Esophagus squamous epithelium (tissue), 5 donors: ENCODE measurements at places on chromosomes 5 and 9.

- no peak for DNase-seq
Measured at GRCh38 chr5:90264689-90265544, 144.6 kb downstream of the CETN3 start.

DNA sequence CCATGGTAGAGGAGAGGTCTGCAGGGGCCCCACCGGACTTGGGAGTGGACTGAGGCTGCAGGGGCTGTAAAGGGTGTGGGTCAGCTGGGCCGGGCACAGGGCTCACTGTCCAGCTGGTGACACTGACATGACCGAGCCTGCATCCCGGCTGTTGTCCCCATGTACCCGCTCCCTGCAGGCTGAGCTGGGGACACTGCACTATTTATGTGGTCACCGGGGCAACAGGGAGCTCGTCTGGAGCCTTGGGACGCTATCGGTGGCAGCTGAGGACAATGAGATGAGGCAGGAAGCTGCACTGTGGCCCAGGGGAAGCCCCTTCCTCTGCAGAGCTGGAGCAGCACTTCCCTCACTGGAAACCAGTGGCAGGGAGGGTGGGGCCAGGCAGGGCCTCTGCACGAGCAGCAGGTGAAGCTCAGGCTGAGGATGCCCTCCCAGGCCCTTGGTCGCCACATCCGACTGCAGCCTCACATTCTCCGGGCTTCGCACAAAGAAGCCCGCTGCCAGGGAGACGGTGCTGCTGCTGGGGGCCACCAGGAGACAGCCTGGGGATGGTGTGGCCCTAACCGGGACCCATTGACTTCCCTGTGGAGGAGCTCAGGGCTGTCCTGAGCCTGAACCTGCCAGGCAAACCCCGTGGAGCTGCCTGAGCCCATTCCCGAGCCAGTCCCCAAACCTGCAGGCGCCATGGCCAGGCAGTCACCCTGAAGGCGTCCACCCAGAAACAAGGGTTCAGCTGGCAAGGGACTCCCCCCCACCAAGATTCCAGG, 26.4 kb downstream of the ZDHHC11B start:
- no peak for DNase-seq

- DNase-seq = no peak
Measured at GRCh38 chr5:40995801-40996586, 75.1 kb downstream of the MROH2B start.

DNA sequence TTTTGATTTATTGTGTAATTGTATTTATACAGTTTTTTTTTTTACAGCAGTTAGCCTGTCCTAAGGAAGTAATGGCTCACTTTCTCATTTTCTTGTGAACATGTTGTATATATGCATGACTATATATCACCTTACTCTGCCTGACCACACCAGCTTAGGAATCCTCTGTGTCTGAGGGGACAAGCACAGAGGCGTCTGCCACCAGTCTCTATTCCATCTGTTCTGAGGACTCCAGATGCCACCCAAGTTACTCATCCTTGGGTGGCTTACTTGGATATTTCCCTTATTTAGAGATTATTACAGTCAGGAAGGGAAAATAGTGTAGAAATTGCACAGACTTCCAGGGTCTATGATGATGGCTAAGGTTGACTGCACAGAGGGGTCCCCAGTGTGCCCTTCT, 256.3 kb upstream of the C9orf72 start:
- DNase-seq = no peak

GRCh38 chr9:136329211-136329627, 1.9 kb downstream of the GPSM1 start:
- no peak for DNase-seq

- DNase-seq = no peak
Measured at GRCh38 chr9:81234924-81235610, 454.3 kb downstream of the TLE1 start.

- DNase-seq = no peak
Measured at GRCh38 chr5:171633776-171634470, 151.7 kb upstream of the SMIM23 start.

- no peak for DNase-seq
Measured at GRCh38 chr5:19986031-19986619, 1.9 kb downstream of the CDH18 start.

GRCh38 chr9:111949919-111950318, 53.3 kb downstream of the UGCG start:
- no peak for DNase-seq

DNA sequence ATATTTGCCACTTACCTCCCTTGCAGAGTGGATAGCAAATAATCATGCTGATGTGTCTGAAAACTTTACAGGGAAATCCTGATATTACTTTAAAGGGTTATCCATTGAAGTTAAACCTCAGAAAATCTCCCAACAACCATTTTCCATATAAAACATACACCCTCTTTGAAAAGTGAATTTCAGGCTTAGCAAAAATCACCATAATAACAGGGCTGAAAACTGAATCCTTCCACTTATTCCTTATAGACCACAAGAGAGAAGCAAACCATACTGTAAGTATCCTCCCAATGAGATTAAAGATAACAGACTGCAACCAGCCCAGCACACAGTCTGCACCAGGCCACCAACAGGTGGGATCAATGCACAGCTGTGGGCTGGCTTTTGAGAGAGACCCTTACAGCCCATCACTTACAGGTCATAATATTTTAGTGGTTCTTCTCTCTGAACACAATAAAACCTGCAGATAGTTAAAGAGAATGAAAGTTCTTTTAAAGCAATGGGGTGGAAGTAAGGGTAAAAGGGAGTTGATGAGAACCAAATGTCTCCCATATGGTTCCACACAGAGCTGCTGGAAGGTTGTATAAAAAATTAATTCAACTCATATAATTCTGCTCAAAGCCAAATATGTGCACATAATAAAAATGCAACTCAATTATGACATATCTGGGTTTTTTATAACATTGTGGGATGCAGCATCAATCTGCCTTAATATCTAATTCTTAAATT, 376.2 kb upstream of the GRAMD2B start:
- no peak for DNase-seq

- no peak for DNase-seq
Measured at GRCh38 chr5:126433701-126434100, 10.5 kb downstream of the GRAMD2B start.

GRCh38 chr9:110933350-110934001, 104.8 kb downstream of the LPAR1 start:
- DNase-seq = no peak

DNA sequence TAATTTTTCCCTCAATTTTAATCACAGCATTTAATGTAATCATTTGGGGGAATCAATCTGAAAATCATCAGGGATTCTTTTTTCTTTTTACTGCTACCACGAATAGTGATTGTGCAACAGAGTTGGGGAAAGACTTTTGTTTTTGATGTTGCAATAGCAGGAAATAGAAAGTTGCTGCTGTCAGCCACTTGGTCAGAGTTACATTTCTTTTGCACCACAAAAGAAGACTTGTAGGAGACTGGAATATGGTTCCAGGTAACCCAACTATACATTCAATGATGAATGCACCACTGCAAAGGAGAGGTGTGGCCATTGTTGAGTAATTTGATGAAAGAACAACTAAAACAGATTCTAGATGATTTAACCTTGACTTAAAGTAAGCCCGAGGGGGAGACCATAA, 46.3 kb upstream of the PALM2AKAP2 start:
- DNase-seq = no peak

- no peak for DNase-seq
Measured at GRCh38 chr5:10662661-10663488, 98.2 kb downstream of the DAP start.

DNA sequence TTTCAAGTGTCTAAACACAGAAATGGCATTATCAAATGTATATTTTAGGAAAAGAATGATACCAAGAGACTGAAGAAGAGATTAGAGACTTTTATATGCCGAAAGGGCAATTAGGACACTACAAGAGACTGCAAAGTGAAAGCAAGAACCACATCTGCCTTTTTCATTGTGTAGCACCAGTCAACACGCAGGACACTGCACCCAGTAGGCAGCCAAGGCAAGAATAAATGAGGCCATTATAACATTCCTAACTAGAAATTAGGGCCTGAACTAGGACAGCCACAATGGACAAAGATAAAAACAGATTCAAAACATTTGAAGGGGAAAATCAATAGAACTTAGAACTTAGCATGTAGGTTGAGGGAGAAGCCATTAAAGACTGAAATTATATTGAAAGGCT, 10.8 kb downstream of the CETN3 start:
- DNase-seq = no peak

GRCh38 chr9:69649566-69650250, 22.5 kb downstream of the APBA1 start:
- no peak for DNase-seq

DNA sequence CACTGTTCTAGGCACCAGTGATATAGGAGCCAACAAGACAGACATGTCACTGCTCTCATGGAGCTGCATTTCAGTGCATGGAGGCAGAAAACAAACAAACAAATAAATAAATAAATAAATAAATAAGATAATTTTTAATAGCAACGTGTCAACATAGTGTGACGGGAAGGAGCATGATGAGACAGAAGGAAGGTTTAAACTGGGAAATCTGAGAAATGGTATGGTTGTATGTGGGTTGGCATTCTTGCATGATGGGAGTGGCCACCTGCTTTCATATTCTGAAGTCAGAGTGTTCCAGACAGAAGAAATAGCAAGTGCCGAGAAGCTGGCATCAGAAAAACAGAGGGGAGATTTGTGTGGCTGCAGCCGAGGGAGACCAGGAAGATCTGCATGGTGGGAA, at the start of gene PCA3:
TSS of gene PCA3 (plus strand) at position 301 of the 400 bp plus-strand sequence.
- DNase-seq = no peak

DNA sequence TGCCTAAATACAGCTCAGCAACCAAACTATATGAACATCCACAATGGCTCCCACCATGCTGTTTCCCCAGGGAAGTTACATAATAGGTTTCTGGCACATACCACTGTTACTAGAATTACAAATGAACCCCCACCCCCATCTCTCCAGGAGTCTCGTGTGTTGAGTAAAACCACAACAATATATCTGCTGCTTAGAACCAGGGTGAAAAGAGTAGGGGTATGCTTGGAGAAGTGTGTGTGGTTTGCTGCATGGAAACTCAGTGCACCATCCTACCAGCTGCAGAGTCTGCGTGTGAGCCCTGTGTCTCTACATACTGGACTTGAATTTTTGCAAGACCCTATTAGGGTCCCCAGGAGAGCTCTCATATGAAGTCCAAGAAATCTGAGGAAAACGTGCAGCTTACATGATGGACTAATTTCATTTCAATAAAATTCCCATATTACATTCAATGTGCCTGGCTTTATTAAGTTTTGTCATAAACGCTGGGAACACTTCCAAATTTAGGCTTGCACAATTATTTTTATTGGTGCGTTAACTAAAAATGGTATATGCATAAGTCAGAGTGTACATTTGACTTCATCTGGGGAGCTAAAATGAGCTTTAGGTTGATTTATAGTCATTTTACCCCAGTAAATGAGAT, 104.5 kb upstream of the NFIB start:
- no peak for DNase-seq

DNA sequence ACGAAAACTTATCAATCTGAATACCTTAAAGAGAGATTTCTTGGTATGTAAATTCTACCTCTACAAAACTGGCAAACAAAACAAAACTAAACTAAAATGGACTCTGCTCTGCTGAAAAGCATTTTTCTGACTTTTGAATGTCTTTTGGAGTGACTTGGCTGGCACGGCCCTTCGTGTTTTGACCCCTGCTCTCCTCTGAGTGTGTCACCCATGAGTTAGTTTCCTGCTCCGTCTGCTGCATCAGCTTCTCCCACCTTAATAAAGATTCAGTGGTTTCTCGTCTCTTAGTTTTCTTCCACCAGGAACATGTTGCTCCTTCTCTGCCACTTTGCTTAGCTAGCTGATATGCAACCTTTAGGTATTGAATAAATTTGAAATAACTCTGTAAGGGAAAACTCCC, 1084.0 kb upstream of the CDH18 start:
- DNase-seq = no peak

GRCh38 chr9:5922192-5922591, 31.5 kb downstream of the MLANA start:
- no peak for DNase-seq

DNA sequence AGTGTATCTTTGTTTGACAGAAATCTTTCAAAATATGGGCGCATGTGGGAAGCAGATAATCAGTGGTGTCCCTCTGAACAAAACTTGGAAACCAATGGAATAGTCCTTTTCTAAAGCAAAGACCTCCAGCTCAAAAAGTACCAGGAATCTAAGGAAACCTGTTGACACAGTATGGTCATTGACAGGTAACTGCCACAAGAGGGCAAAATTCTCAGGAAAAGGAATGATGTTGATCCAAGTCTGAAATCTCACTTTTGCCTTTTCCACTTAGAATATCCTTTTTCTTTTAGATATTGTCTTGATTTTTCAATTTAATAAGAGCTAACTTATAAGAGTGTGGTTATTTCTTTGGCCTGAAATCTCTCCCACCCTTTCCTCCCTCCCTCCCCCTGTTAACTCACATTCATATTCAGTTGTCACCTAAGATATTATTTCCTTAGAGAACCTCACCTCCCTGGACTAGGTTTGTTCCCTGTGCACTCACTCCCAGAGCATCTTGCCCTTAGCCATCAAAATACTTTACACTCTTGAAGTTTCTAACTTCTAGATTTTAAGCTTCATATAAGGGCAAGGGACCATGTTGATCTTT, 59.0 kb upstream of the BARX1 start:
- no peak for DNase-seq

DNA sequence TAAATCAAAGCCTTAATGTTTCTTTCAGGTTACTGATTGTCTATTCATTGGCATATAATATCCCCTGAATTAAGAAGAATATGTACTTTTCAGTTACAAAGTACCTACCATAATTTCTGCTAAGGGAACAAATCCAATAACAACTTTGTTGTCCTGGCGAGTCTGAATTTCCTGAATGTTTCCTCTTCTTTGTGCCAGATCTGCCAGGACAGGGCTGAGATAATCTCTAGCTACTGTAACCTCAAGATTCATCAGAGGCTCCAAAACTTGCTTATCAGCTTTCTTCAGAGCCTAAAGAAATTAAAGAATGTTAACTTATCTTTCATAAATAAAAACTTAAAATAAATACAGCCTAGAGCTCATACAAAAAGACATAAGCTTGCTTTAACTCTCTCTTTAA, 37.2 kb downstream of the HEXB start:
- DNase-seq = no peak

DNA sequence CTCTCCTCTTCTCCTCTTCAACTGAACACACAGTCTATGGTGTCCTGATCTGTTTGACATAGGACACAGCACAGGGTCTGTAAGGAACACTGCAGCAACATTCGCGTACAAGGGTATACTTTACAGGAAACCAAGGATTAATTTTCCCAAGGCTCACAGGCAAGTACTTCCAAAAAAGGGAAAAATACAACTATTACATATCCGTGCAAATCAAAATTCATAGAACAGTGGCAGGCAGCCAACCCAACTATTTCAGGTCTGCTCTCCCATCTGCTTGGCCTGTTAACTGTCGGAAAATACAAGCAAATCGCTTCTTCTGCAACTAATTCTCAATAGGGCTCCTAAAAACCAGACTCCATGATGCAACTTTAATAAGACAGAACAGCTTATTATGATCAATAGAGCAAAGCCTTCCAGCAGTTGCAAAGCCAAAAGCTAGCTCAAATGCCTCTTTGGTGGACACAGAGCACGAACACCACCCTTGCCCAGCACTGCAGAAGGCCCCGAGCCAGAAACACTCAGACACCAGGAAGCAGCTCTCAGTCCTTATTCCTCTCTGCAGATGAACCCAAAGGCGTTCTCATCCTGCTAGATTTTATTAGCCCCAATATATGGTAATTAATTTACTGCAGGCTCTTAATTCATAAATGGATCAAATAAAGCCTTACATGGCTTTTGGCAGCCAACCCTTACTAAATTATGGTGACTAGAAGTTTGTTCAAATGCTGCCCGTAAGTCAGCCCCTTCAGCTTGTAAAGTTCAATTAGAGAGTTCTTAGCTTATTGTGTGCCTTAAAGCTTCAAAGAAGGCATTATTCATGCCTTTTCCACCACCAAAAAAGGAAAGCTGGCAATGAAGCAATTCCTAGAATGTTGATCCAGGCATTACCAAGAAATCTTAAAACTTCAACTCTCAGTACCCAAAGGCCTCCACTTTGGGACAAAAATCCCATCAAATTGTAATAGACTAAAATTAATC, 68.8 kb downstream of the ZNF608 start:
- DNase-seq = no peak
